ENCODE measurements at places on chromosomes 5 and 9.

DNA sequence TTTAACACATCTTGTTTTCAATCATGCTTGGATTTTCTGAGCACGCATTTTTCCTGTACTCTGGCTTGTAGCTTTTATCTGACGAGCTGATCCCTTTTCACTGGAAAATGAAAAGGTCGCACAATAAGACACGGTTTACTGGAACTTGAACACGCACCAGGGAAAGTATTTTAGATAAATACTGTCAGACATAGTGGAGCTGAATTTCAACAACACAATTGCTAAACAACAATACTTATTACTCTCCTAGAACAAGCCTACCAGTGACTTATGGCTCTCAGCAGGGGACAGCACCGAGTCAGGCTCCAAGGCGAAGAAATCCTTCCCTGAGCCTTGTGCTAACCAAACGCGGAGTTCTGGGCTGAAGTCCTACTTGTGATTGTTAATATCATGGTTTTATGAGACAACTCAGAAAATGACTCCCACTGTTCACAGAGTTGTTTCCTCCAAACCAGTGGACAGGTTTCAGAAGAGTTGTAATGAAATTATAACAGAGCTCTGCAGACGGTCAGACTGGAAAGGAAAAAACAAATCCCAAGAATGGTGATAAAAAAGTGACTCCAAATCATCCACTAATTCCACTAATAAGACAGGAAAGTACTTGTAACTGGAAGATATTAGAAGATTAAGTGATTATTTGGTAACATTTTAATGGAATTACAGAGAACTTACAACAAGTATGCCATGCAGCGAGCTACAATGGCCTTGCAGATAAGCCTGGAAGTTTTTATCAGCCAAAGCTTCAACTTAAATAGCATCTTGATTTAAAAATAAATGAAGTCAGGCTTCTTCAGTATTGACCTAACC lies 359.6 kb downstream of the EBF1 start:
- DNase-seq, result no peak

- no peak for DNase-seq
Observed at GRCh38 chr5:99247346-99247745, 318.5 kb upstream of the CHD1 start.

DNA sequence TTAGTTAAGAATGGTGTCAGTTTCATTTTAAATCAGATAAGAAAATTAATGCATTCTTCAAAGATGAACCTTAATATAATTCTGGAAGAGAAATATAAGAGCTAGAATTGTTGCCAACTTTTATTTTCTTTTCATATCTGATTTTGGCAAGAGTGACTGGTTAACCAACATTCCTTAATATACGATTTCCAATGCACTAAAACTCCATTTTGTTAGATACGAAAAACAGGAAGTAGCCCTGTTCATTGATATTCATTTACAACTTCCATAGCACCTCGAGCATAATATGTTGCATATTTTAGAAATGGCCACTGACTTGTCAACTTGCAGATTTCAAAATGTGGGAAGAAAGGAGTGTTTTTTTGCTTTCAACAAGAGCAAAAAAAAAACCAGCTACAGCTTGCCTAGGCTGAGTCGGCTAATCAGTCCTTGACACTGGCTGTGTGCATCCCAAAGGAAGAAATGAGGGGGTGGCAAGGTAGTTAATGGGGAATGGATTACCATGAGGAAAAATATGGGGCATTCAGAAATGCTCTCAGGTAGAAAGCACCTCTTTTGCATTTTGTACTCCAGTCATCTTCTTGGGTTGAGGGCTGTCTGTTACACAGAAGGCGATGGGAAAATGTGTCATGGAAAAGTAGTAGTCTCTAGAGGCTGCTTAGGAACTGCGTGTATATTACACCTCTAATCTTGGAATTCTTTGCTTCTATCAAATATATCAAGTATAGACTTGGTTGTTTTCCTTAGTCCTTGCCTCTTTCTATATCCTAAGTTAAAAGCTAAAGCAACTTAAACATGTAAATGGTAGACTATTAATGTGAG lies 3.9 kb downstream of the MAP3K1 start:
- no peak for DNase-seq

DNA sequence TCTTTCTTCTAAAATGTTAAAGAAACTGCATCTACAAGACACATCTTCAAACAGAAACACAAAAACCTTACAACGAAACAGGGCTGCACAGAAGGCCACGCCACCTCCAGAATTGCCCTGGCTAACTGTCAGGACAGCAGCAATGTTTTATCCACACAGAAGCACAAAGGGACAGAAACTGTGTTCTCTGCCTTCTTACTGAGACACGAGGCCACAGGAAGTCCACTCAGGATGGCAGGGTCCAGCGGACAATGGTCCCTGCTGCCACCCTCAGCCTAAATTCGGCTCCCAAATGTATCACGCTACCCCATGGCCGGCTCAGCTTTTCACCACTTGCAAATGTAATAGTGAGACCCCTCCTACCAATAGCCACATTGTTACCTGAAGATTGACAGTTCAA lies 159.8 kb upstream of the PHYKPL start:
- no peak for DNase-seq

DNA sequence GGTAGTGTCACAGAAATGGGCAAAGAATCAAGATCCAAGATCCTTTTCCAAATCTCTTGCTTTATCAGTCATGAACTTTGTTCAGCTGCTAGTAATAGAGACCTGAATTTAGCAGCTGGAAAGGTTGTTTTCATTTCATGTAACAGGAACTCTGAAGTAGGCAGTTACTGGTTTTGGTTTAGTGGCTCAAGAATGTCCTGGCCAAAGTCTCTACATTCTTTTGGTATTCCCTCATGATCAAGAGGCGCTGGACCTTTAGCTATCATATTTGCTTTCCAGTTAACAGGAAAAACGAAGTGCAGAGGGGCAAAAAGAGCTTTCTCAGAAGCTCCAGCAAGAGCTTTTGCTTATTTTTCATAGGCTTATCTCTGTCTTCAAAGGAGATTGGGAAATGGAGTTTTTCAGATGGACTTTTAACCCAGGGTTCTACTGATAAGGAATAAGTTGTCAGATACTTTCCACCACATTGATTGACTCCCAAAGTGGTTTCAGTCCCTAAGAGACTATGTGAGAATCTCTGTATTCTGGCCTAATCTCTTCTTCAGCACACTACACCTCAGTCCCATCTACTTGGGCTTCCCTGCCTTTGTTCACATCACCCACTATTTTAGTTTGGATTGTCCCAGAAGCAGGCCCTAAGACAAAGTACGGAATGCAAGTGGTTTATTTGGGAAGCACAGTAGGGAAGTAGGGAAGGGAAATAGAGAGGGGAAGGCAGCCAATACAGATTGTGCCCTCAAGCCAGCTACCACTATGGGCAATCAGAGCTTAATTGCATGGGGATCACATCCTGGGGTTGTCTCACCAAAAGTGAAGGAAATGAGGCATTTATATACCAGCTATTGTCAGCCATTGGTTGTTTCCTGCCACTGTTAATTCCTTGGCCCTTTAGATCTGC lies 359.3 kb downstream of the LRRC70 start:
- DNase-seq, result no peak

GRCh38 chr5:8720506-8720905 lies 825.4 kb downstream of the SEMA5A start:
- DNase-seq, result no peak

- DNase-seq, result no peak
Observed at GRCh38 chr5:123700624-123701287, 188.8 kb downstream of the CSNK1G3 start.

DNA sequence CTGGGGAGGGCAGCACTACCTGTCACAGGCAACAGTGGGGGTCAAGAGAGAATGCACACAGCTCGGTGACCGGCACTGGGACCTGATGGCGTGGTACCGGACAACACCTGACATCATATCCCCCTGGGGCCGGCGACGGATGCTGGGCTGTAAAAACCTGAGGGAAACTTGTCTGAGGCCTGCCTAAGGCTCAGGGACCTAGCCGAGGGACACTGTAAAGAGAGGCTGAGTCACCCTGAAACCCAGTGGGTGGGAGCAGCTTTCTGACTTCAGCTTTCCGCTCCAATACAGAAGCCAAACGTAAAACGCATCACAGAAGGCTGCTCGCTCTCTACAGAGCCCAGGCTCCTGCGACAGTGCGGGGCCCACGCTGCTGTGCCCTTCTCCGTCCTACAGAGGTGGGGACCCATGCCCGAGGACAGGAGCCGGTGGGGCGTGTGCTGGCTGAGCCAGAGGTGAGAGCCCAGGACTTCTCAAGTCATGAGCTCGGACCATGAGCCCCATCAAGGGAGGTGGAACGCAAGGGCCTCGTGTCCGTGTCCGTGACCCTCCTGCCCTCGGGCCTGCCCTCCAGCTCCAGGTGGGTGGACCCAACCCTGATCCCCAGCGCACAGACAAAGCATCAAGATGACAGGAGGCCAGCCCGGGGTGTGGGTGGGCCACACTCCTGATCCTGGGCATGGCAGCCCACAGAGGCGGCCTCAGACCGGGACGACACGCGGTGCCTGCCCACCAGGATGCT lies 5.3 kb downstream of the RALGDS start:
- DNase-seq, result no peak

DNA sequence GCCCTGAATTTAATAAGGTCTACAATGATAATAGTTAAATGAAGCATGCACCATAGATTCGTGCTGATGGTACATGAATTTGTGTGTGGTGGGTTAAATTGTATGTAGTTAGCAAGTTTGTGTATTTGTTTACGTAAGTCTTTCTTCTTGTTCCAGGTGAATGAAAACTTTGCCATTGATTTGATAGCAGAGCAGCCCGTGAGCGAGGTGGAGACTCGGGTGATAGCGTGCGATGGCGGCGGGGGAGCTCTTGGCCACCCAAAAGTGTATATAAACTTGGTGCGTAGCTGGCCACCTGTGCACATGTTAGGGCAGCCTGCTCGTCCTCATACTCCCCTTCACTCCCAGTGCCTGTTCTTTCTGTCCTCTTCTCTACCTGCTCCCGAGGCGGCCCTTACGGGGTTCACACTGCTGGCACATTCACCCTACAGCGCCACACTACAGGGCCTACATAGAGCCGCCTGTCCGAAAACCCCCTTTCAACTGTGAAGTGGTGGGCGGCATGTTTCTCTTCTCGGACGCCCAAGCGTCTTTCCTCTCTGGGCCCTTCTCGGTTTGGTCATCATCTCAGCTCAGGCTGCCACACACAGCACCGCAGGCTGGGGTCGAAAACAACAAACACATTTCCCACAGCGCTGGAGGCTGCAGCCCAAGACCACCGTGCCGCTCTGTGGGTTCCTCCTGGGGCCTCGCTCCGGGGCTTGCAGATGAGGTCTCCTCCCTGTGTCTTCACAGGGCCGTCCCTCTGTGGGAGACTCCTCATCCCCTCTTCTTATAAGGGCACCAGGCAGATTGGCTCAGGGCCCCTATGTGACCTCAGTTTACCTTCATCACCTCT lies 13.2 kb downstream of the NDUFS6 start:
- no peak for DNase-seq

GRCh38 chr5:88792144-88792840 lies 90.7 kb downstream of the MEF2C start:
- DNase-seq, result no peak

GRCh38 chr5:77881528-77881927 lies 105.4 kb upstream of the TBCA start:
- DNase-seq, result no peak

- no peak for DNase-seq
Observed at GRCh38 chr5:140295414-140295813, 7.5 kb downstream of the PFDN1 start.
